Temporal lobe (tissue), 4 donors: ENCODE measurements at places on chromosomes 1 and 21. TPM values are rescaled to one million over a fixed set of nuclear protein-coding genes. Genes with fewer than 3 reads are reported as not detected.

The GJA9 gene
- total RNA-seq = not detected

The IGSF3 gene
- 118 TPM for total RNA-seq

The ADGRL4 gene
- 4.9 TPM for total RNA-seq

The FAM110D gene
- 0.49 TPM for total RNA-seq
